ENCODE measurements at places on chromosomes 5 and 9.
A peak's percentile ranks its signal among the peaks of the same experiment; 100 is the strongest.

DNA sequence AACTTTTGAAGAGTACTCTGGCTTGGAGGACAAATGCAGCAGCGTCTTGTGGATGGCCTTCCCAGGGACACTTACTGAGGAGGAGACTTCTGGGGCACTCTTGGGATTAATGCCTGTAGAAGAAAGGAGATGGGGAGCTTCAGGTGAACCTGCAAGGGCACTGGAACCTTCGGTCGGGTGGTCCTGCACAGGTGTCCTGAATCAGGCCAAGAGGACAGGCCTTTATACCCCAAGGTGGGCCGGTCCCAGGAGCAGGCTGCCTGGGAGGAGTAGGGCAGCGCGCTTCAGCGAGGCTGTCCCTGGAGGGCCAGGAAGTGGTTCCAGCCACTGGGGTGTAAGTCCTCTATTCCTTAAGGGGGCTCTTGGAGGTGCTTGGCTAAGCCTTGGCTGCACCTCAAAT lies 27.9 kb downstream of the GADD45G start:
- no peak for DNase-seq

DNA sequence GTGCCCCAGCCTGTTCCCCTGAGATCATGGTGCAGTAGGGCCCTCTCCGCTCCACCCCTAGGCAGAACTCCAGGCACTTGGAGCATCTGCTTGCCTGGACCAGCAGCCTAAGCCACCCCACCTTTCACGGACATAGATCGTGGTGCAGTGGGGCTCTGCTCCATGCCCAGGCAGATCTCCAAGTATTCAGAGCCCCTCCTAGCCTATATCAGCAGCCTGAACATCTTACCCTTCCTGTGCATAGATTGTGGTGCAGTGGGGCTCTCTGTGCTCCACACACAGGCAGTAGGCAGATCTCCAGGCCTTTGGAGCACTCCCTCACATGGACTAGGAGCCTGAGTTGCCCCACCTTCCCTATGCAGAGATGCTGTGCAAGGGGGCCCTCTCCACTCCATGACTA lies 103.0 kb downstream of the GLIS3 start:
- peak; percentile 8 for DNase-seq

DNA sequence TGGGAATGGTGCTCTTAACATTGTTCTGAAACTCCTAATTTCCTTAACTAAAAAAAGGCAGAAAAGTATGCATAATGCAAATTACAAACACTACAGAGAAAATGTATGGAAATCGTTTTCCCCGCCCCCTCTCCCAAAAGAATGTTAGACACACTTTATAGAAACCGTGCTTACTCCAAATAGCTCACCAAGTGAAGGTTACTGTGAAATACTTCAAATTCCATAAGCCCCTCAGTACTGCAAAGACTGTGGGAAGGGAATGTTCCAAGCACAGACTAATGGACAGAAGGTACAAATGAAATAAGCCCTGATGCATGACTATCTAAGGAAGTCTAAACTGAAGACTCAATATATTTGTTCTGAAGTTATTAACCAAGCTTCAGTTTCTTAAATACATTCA lies 12.5 kb downstream of the MAPKAP1 start:
- DNase-seq: no peak

GRCh38 chr9:2023532-2023931 lies 8.4 kb downstream of the SMARCA2 start:
- no peak for DNase-seq

DNA sequence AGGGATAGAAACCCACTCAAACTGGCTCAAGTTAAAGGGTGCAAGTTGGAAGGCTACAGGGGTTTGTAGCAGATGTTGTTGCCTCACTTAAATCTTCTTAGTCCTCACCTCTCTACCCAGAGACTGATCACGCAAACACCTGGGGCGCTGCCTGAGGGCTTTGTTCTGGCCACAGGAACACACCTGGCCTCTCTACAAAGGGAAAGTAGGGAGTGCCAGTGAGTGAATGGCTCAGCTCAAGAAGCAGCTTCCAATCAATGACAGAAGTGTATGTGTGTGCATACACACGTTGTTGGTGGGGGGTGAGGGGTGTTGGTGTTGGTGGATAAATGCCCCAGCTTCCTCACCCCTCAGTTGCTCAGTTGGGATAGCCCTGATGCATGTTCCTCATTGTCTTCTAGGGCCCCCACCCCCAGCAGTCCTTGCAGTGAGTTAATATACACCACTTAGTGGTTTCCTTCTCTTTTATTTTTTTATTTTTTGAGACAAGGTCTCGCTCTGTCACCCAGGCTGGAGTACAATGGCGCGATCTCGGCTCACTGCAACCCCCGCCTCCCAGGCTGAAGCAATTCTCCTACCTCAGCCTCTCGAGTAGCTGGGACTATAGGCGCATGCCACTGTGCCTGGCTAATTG lies 30.6 kb upstream of the CTNNA1 start:
- peak; percentile 36 for DNase-seq

DNA sequence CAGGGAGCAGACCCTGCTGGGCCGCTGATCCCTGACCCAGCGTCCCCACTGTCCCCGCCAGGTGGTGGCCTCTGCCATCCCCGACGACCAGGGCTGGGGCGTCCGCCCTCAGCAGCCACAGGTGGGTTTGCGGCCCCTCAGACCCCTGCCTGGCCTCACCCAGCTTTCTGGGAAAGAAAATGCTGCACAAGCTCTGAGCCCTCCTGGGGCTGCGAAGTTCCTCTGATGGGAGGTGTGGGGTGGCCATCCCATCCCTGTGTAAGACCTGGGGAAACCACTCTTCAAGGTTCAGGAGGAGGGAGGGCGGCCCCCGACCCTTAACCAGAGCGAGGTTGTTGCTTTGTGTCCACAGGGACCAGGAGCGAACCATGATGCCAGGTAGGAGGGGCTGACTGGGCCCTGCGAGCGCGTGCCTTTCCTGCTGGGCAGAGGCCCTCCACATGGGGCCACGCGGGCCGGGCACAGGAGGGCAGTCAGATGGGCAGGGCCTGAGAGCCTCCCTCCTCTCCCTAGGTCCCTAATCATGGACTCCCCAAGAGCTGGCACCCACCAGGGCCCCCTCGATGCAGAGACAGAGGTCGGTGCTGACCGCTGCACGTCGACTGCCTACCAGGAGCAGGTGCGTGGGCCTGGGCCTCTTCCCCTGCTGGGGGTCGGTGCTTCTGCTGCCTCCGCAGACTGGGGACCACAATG lies 7.7 kb downstream of the NOXA1 start:
- DNase-seq: no peak

DNA sequence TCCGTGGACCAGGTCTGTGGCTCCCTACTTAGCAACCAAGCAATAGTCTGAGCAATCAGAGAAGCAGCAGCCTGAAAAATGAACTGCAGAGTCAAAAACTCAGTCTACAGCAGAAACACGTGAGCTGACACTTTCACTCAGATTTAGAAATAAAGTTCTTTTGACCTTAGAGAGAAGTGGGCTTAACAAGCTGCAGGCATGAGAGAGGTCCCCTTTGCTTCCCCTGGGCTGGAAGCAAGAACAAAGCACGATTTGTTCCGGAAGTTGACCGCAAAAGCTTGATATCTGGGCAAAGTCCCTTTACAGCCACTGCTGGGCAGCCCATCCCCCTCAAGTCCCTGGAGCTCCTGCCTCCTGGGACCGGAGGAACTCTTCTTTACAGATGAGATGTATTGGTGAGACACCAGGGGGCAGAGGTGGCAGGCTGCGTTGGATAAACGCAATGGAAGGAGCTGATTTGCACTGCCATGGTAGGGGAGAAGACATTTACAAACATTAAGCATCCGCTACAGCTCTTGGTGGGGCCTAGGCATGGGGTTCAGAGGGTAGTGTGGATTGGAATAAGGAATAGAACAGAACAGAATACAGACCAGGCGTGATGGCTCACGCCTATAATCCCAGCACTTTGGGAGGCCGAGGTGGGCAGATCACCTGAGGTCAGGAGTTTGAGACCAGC lies 5.8 kb upstream of the SOWAHA start:
- no peak for DNase-seq

DNA sequence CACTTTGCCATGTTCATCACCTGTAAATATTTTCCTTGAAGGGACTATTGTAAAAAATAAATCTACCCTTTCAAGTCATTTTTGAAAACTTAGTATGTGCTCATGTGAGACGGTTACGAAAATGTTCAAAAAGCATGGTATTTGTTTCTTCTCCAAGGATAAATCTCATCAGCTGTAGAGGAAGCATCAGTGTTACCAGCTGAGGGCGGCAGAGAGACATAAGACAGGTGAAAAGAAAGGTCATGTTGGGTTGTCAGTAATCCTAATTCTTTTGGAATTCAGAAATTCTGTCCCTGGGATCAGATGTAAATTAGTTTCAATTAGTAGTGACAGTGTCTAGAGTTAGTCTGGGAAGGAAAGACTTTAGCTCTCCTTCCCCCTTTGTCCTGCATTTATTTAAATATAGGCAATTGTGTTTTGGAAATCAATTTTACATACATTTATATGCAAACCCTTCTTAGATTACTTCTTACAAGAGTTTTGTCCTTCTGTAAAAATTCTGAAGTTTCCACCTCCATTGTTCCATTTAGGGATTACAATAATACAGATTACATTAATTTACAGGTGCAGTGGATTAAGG lies 791.9 kb upstream of the CDH6 start:
- peak; percentile 4 for DNase-seq

GRCh38 chr5:144566747-144567420 lies 396.2 kb downstream of the KCTD16 start:
- DNase-seq: no peak

DNA sequence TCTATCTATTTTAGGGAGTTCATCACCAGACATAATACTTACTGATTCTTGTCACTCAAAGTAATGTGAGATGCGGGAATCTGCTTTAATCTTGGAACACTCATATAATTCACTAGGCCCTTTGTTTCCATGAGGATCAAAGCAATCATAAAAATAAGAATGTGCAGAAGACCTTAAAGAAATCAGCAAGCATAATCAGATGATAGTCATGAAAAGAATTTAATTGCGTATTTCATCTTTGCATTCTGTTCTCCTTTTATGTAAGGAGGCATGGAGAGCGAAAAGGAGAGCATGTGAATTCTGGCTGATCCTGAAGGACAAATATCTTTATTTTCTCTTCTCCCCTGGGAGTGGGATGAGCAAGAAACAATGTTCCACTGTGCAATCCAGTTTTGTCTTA lies 128.0 kb downstream of the RAB3C start:
- no peak for DNase-seq

GRCh38 chr9:92696619-92697018 lies 26.7 kb upstream of the IPPK start:
- no peak for DNase-seq

GRCh38 chr9:70450738-70451137 lies 36.3 kb upstream of the KLF9 start:
- no peak for DNase-seq

DNA sequence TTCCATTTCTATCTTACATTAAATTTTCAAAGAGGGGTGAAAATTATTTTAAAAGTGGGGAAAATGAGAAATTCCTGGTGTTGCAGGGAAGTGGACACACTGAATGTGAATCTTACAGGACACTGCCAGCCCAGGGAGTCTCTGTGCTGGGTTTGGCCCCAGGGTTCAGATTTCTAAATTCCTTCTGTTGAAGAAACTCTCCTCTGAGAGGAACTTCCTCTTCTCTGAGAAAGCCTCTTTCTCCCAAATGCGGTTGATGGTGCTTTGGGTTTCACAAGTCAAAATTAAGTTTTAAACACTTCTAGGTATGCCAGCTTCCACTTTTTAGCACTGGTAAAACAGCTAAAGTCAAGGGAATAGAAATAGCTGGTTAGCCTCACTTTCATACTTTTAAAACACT lies 317.9 kb upstream of the ITGA1 start:
- no peak for DNase-seq

GRCh38 chr5:125422342-125422741 lies 675.9 kb upstream of the ZNF608 start:
- DNase-seq: no peak

DNA sequence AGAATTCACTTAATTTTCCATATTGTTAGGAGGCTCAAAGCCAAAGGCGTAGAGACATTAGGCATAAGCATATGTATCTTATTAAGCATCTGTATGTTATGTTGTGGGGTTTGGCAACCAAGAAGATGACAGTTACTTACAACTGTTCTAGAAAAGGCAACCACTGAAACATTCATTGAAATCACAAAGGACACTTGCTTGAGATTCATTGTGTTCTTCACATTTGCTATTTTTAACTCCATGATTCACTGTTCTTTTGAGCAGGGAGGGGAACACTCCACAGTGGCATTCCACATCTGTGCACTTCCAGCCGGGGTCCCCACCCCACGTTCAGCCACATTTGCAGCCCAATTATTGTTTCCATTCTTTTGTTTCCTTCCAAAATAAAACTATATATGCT lies 107.1 kb downstream of the PALM2AKAP2 start:
- no peak for DNase-seq

- DNase-seq: no peak
These were observed 1.5 kb upstream of the SLC6A19 start for GRCh38 chr5:1199649-1200494.

GRCh38 chr9:104009826-104010225 lies 84.3 kb upstream of the SMC2 start:
- no peak for DNase-seq

DNA sequence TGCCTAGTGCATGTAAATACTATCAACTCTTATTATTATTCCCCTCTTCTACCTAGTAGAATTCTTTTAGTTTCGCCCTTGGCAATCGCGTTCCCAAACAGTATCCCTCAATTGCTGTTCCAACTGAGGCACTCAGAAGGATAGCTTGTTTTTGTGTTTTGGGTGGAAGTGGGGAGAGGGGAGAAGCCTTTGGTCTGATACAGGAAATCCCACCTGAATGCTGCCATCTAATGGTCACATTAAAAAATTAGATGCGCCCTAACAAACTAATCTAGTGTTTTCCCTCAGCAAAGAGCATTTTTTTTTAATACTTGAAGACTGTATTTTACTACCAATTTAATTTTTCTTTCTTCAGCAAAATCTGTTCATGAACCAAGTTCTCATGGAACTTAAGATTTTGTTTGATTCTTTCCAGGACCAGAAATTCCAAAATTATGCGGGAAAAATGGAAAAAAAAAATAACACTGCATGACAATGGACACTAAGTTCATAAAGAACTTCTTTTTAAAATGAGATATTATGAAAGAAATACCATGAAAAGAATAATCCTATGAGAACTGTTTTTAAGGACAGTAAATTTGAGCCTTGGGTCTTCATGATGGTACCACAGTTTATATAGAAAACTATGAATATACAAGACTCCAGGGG lies 22.2 kb upstream of the GLDC start:
- DNase-seq: peak; percentile 49

GRCh38 chr5:142316051-142316450 lies 8.8 kb downstream of the SPRY4 start:
- no peak for DNase-seq

Data from hematopoietic multipotent progenitor cell (in vitro differentiated cells).